IMR-90 (cell line): ENCODE measurements at places on chromosomes 12 and 14. TPM values are rescaled to one million over a fixed set of nuclear protein-coding genes. Genes with fewer than 3 reads are reported as not detected.
A peak's percentile ranks its signal among the peaks of the same experiment; 100 is the strongest.

LIN52 gene
- 8.3 and 11.5 TPM in 2 replicates for total RNA-seq

DHH gene
- total RNA-seq, result under 0.01 TPM in 2 replicates

MAGOHB gene
- total RNA-seq, result 6.3 and 23.3 TPM in 2 replicates

ANO4 gene
- total RNA-seq, result 7.2 and 10.2 TPM in 2 replicates

ZNF385A gene
- total RNA-seq, result 0.28 and 0.36 TPM in 2 replicates

KRT4 gene
- total RNA-seq, result under 0.01 TPM in 1 of 2 replicates, not detected in the other

RIMBP2 gene
- total RNA-seq, result not detected in 2 replicates

PRR4 gene
- total RNA-seq, result 0.72 and 0.83 TPM in 2 replicates

ACTN1 gene
- total RNA-seq, result 648 and 684 TPM in 2 replicates

SPIC gene
- not detected in 2 replicates for total RNA-seq

- no peaks in the 10 kb centered on the region for H3K27me3 ChIP-seq
- no peaks in the 10 kb centered on the region for H3K36me3 ChIP-seq
- no peak overlapping the region for H3K27ac ChIP-seq
- no peak overlapping the region for H3K4me3 ChIP-seq
- DNase-seq, result no peak
Observed at GRCh38 chr12:107264667-107265066, 171.3 kb upstream of the CRY1 start.

GRCh38 chr12:130491421-130492357 lies 154.0 kb downstream of the PIWIL1 start:
- no peak for DNase-seq
- no peaks in the 10 kb centered on the region for H3K4me1 ChIP-seq
- H3K36me3 ChIP-seq, result no peaks in the 10 kb centered on the region

DNA sequence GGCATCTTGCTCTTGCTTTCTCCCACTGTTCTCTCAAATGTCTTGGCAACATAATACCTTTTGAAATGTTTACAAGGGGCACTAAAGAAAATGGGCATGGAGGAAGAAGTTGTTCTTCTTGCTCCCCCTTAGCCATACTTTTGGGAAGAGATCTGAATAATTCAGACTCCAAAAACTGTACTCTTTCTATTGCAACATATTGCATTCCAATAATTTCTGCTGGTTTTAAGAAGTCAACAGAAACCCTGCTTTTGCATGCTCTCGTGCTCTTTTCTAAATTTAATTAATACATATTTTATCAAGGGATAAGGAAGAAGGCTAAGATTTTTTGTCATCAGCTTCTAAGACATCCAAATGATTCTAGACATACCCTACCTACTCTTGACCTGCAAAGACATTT lies 409.9 kb upstream of the SOX5 start:
- no peaks in the 10 kb centered on the region for H3K36me3 ChIP-seq
- DNase-seq, result no peak
- H3K27me3 ChIP-seq, result no peaks in the 10 kb centered on the region
- H3K4me3 ChIP-seq, result no peak overlapping the region
- H3K27ac ChIP-seq, result peak overlapping the region; percentile 56; the same call in 1 of the 2 replicates

- H3K4me1 ChIP-seq, result peaks cover 30% of the 10 kb centered on the region
- peak overlapping the region; percentile 31; the same call in 1 of the 2 replicates for H3K27ac ChIP-seq
- no peaks in the 10 kb centered on the region for H3K27me3 ChIP-seq
Observed at GRCh38 chr14:68666236-68666635, 126.6 kb downstream of the ZFP36L1 start.

DNA sequence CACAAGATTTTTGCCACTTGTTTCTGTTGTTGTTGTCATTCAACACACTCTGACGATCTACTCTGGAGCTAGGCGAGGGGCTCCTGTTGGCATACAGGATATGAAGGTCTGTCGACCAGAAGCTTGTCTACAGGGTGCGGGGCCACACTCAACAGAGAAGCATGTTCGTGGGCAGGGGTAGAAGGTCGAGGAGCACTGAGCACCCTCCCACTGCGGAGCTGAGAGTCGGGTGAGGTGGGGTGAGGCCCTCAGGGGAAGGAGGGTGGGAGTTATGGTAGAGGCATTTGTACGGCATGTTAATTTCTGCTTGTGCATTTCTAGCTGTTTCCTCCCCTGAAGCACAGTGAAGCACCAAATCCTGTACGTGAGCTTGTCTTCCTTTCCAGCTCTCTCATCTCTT lies 115.1 kb downstream of the PRMT8 start:
- no peaks in the 10 kb centered on the region for H3K4me1 ChIP-seq
- no peaks in the 10 kb centered on the region for H3K36me3 ChIP-seq
- no peak for DNase-seq
- no peak overlapping the region for H3K27ac ChIP-seq
- H3K27me3 ChIP-seq, result peaks cover 13% of the 10 kb centered on the region; the same call in 1 of the 2 replicates

DNA sequence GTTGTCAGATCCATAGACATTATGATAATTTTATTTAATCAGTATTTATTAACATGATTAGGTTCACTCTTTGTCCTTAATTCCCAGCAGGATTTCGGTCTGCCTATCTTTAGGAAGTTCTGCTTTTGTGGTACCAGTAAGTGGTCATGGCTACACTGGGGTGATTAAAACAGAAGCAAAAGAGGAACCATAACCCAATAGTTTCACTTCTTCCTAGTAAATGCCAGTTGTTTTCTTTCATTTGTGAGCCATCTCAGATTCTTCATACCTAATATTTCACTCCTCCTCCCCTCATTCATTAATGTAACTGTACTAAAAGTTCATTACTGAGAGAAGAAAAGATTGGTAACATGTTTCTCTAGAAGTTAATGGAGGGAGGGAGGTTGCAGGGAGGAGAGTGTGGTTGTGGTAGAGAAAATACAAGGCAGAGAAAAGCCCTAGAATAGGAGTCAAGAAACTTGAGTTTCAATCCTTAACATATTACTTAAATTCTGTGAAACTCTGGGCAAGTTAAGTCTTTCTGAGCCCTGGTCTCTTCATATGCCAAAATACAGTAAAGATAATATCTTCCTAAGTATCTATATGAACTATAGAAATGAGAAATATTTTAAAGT lies 101.2 kb downstream of the PEBP1 start:
- no peak overlapping the region for H3K27ac ChIP-seq
- no peak overlapping the region for H3K4me3 ChIP-seq
- H3K4me1 ChIP-seq, result no peaks in the 10 kb centered on the region
- H3K36me3 ChIP-seq, result peaks cover 14% of the 10 kb centered on the region
- no peak for DNase-seq

- no peaks in the 10 kb centered on the region for H3K4me1 ChIP-seq
- no peak overlapping the region for H3K27ac ChIP-seq
- DNase-seq, result no peak
Observed at GRCh38 chr14:69532561-69533340, 41.9 kb downstream of the CCDC177 start.

GRCh38 chr14:106738075-106738474 lies 1211.7 kb downstream of the TMEM121 start:
- no peaks in the 10 kb centered on the region for H3K27me3 ChIP-seq
- no peak for DNase-seq
- H3K4me3 ChIP-seq, result no peak overlapping the region
- no peaks in the 10 kb centered on the region for H3K36me3 ChIP-seq
- no peak overlapping the region for H3K27ac ChIP-seq
- H3K4me1 ChIP-seq, result no peaks in the 10 kb centered on the region

DNA sequence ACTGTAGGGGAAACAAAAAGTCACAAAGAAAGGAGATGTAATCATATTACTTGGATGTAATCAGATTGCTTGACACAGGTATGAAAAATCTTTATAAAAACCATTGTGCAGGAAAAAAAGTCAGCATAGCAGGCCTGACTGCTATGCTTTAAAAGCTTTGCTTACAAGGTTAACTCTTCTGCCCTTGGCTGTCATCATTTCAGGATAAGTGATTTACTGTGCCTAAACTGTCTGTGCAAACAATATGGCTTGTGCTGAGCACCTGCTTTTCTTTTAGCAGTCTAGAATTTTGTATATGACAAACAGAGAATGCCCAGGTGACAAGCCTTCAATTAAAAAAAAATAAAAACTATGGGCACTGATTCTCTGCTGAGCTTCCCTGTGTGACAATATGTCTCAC lies 63.8 kb upstream of the PLEKHG7 start:
- DNase-seq, result no peak
- no peaks in the 10 kb centered on the region for H3K4me1 ChIP-seq
- H3K4me3 ChIP-seq, result no peak overlapping the region
- H3K27me3 ChIP-seq, result no peaks in the 10 kb centered on the region
- no peaks in the 10 kb centered on the region for H3K36me3 ChIP-seq

- DNase-seq, result no peak
- no peaks in the 10 kb centered on the region for H3K27me3 ChIP-seq
- peaks cover 5% of the 10 kb centered on the region for H3K4me1 ChIP-seq
- H3K36me3 ChIP-seq, result no peaks in the 10 kb centered on the region
- H3K4me3 ChIP-seq, result no peak overlapping the region
Observed at GRCh38 chr14:94676495-94677185, 64.4 kb downstream of the SERPINA3 start.

- no peak overlapping the region for H3K27ac ChIP-seq
- H3K4me3 ChIP-seq, result no peak overlapping the region
- H3K36me3 ChIP-seq, result no peaks in the 10 kb centered on the region
- DNase-seq, result no peak
- no peaks in the 10 kb centered on the region for H3K27me3 ChIP-seq
Observed at GRCh38 chr14:60616461-60616959, 32.8 kb downstream of the SIX1 start.

GRCh38 chr12:16581416-16581815 lies 24.5 kb downstream of the LMO3 start:
- peaks cover 2% of the 10 kb centered on the region; the same call in 1 of the 2 replicates for H3K4me1 ChIP-seq
- no peaks in the 10 kb centered on the region for H3K36me3 ChIP-seq
- H3K4me3 ChIP-seq, result no peak overlapping the region
- H3K27me3 ChIP-seq, result no peaks in the 10 kb centered on the region
- no peak overlapping the region for H3K27ac ChIP-seq

- no peaks in the 10 kb centered on the region for H3K27me3 ChIP-seq
- no peak overlapping the region for H3K27ac ChIP-seq
- peak; percentile 89 for DNase-seq
- H3K4me1 ChIP-seq, result peaks cover 2% of the 10 kb centered on the region; the same call in 1 of the 2 replicates
- no peak overlapping the region for H3K4me3 ChIP-seq
- H3K36me3 ChIP-seq, result no peaks in the 10 kb centered on the region
Observed at GRCh38 chr12:77189901-77190416, 124.6 kb upstream of the E2F7 start.

DNA sequence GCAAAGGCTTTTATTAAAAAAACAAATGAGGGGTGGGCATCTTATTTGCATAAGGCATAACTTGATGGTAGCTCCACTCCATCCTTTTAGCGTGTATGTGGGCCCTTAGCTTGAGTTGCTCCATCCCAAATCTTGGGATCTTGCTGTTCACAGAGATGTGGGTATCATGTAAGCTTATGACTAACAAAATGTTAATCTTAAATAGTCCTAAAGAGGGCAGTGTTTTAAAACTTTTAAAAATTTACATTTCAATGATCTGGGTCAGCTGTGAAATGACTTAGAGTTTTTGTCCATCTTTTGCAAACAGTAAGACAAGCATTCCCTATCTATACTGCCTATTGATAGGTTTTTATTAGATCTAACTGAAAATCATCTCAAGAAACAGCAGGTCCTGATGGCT lies 86.0 kb downstream of the SLCO1A2 start:
- no peak overlapping the region for H3K4me3 ChIP-seq
- no peaks in the 10 kb centered on the region for H3K4me1 ChIP-seq
- H3K36me3 ChIP-seq, result no peaks in the 10 kb centered on the region
- H3K27me3 ChIP-seq, result no peaks in the 10 kb centered on the region
- DNase-seq, result no peak

GRCh38 chr12:53044896-53045695 lies 4.8 kb upstream of the TNS2 start:
- peaks cover 5% of the 10 kb centered on the region for H3K36me3 ChIP-seq
- no peaks in the 10 kb centered on the region for H3K27me3 ChIP-seq
- peaks cover 21% of the 10 kb centered on the region for H3K4me1 ChIP-seq

- H3K4me3 ChIP-seq, result no peak overlapping the region
- H3K27me3 ChIP-seq, result no peaks in the 10 kb centered on the region
Observed at GRCh38 chr14:101797856-101798255, 36.3 kb downstream of the PPP2R5C start.

DNA sequence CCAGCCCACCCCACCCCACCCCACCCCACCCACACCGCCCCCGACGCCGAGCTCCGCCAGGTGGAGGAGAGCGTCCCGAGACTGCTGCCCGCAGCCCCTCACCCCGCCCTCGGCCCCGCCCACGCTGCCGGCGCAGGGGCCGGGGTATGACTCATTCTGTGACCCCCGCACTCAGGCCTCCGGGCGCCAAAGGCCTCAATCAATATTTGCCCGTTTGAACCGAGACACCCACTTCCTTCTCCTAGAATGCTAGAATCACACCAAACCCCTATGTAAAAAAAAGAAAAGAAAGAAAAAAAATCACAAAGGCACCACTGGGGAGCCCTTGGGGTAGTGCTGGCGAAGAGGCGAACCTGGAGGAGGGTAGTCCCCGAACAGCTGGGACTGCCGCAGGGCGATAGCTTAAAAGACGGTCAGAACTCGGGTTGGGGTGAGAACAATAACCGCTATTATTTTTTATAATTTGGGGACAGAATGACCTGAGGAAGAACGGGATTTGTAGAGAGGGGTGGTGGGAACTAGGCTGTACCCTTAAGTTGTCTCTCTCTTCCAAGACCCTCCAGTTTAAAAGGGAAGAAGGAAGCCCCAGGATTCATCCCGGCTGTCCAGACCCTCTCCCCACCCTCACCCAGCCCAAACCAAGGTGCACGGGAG lies 894 bp downstream of the KRT8 start:
- H3K36me3 ChIP-seq, result peaks cover 5% of the 10 kb centered on the region
- peaks cover 15% of the 10 kb centered on the region for H3K4me1 ChIP-seq
- peak overlapping the region; percentile 37; the same call in 1 of the 2 replicates for H3K27ac ChIP-seq
- DNase-seq, result no peak
- H3K4me3 ChIP-seq, result no peak overlapping the region

DNA sequence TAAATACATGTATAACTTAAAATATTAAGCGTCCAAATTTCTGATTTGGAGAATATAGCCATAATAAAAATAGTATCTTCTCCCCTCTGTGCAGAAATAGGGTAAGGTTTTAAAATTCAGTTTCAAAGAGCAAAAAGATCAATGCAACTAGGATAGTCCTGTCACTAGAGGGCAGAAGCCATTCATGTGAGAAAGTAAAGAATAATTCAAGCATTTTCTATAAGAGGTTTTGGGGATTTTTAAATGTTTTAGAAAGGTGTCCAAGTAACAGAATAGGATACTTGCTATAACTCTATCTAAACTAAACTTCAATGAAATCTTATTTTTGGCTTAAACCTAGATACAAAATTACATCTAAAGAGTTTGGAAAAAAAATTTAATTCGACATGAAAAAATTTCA lies 50.3 kb downstream of the ADAMTS20 start:
- peak; percentile 34 for DNase-seq
- H3K27me3 ChIP-seq, result no peaks in the 10 kb centered on the region
- H3K36me3 ChIP-seq, result no peaks in the 10 kb centered on the region
- no peak overlapping the region for H3K4me3 ChIP-seq
- no peaks in the 10 kb centered on the region for H3K4me1 ChIP-seq

DNA sequence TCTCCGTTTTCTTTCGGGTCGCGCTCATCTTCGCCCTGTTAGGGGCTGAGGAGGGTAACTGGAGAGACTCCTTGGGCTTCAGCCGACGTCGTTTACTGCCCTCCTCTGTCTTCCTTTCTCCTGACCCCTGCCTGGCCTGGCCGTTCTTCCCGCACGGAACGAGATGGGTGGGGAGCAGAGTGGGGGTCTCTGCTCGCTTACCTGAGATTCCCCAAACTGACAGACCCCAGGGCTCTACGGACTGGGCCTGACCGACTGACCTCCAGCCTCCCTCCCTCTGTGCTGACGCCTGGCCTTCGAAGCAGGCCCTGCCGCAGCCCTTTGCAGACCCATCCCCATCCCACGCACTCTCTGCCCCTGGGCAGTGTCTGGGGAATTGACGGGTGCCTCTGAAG lies 439 bp downstream of the GOLGA5 start:
- DNase-seq, result peak; percentile 18
- H3K27me3 ChIP-seq, result no peaks in the 10 kb centered on the region
- peaks cover 2% of the 10 kb centered on the region; the same call in 1 of the 2 replicates for H3K4me1 ChIP-seq
- peaks cover 15% of the 10 kb centered on the region for H3K36me3 ChIP-seq
